Fibroblast of pulmonary artery (primary cell): ENCODE measurements at places on chromosomes 3 and 15.

- DNase-seq = no peak
These were observed 27.6 kb downstream of the EEFSEC start for GRCh38 chr3:128180913-128181312.

- DNase-seq = no peak
These were observed 8.0 kb upstream of the THRB start for GRCh38 chr3:24502690-24503089.

GRCh38 chr15:56719774-56720555 lies 13.3 kb downstream of the ZNF280D start:
- DNase-seq = no peak

DNA sequence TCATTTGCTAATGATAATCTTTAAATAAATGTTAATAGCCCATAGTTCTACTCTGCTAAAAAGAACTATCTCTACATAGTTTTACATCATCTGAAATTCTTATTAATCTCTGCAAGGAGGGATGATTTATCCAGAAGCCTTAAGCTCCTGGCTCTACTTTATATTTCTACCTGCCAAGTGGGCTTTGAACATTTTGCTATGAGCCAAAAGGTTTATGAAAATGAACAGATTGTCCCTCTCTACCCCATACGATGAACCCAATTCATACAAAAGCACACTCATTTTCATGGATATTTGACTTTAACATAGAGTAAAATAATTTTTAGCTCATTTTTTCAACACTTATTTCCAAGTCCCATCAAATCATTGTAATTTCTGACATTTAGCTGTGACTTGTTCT lies 611.0 kb downstream of the NSUN3 start:
- no peak for DNase-seq

GRCh38 chr3:46102059-46102779 lies 74.9 kb upstream of the XCR1 start:
- no peak for DNase-seq

- DNase-seq = no peak
These were observed 154.8 kb upstream of the ROBO1 start for GRCh38 chr3:79922633-79923032.

- peak; percentile 54 for DNase-seq
These were observed 5.0 kb upstream of the IL17RE start for GRCh38 chr3:9897408-9898372.

DNA sequence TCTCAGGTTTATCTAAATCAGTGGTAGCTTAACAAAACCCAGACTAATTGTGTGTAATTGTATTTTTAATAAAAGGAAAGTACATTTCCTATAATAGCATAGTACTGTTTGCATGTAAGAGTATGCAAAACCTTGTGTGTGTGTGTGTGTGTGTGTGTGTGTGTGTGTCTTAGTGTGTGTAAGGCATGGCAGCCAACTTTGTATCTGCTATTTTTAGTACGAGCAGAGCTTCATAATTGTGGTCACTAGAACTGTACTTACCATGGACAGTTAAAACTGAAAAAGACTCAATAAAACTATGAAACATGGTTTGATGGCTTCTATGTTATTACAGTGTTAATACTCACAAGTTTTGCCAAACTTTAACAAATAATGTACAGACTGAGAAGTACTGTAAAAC lies 6.2 kb downstream of the P2RY1 start:
- DNase-seq = no peak

DNA sequence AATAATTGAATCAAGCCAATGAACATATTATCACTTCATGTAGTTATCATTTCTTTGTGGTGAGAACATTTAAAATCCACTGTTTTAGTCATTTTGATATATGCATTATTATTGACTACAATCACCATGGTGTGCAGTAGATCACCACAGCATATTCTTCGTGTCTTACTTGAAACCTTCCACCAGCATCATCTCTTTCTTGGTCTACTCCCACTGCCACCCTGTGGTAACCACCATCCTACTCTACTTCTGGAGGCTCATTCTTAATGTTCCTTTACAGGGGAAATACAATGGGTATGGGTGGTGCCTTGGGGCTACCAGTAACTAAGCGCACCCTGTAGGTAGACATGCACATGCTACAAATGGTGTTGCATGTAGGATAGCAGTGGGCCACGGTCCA lies 25.4 kb downstream of the PXK start:
- no peak for DNase-seq

GRCh38 chr3:23072693-23073092 lies 130.4 kb upstream of the UBE2E2 start:
- no peak for DNase-seq

- DNase-seq = no peak
These were observed 87.8 kb downstream of the RYR3 start for GRCh38 chr15:33398555-33398954.

GRCh38 chr15:40054605-40054854 lies 15.5 kb upstream of the SRP14 start:
- DNase-seq = no peak

DNA sequence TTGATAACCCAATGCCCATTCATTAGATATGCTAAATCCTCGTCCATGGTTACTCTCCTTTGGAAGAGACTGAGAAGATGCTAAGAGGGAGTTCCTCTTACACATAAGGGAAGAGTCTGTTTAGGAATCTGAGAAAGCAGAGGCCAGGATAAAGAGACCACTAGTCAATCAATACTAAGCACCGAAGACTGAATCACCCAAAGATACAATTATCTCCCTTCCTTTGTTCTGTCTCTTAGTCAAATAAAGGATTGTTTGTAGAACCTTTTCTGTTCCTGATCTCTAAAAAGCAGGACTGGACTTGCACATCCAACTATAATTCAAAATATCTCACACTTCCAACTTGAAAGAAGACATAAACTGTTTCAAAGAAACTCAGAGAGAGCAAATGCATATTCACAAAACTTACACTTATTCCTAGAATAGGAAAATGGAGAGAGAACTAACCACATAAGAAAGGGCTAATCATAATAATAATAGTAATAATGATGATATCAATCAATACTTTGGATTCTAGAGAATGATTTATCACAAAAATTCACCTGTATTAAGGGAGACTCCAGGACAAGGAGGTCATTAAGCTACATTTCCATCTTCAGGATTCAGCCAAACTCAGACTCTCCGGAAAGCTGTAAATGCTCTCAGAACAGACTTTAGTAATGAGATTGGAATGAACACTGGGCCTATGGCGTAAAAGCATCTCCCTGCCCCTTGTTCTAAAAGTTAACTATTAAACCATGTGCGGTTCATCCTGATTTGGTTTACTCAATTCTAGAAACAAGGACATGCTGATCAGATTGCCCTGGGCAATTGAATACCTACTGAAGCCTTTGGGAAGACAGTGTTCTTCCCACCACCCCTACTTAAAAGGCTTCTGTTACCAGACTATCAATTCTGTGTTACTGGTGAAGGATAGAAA lies 401.5 kb downstream of the ZBTB20 start:
- peak; percentile 47 for DNase-seq

DNA sequence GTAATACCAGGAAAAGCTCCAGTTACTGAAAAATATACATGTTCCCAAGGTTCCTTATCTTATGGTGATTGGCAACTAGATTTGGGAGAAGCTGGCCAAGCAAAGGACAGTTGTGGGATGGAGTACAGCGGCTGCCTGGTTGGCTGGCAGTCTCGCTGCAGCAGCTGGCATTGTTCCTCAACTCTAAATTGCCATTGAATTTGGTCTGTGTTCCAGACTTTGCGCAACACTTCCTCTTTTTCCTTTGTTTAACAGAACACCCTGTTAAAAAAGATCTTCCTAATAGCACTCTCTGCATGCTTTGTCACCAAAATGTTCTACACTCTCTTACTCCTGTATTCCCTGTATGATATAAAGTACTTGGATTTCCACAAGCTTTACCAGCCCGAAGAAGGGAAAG lies 420.6 kb upstream of the RBMS3 start:
- peak; percentile 75 for DNase-seq
